G401 (cell line): ENCODE measurements at places on chromosomes 5 and 9.
A peak's percentile ranks its signal among the peaks of the same experiment; 100 is the strongest.

GRCh38 chr9:3795556-3795955 is 269.8 kb upstream of the RFX3 start:
- DNase-seq = peak; percentile 33

DNA sequence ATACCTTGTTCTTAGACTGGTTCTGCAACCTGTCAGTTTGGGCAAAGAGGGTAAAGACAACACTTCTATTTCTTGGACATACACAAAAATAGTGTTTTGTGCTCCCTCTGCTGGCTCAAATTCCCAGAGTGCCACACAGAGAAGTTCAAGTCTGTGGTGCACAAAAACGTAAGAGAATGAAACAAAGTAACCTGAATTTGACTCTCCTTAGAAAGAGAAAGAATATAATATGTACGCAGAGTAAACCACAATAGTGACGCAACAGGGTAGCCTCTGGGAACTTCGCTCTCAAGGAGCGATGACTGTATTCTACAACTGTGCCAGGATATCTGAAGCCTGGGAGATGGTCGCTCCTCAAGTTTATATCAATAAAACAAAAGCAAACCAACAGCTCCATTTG is 18.5 kb downstream of the DDX31 start:
- peak; percentile 72 for DNase-seq

DNA sequence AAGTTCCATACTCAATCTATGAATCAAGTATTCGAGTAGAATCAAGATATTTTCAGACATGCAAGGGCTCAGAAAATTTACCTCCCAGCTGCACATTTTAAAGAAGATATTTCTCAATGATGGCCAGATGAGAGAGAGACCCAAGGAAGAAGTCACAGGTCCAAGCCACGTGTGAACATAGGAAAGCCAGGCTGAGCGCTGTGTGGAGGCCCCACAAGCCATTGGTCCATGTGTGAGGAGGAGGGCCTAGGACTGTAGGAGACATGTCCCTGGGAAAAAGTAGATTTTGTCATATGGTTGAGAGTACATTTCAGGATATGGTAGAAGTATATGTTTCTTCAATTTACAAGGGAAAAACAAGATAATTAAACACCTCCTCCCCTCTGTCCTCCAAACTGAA is 115.8 kb upstream of the RPS23 start:
- DNase-seq = no peak

- DNase-seq = no peak
Observed at GRCh38 chr9:76296561-76297310, 97.5 kb downstream of the RFK start.

DNA sequence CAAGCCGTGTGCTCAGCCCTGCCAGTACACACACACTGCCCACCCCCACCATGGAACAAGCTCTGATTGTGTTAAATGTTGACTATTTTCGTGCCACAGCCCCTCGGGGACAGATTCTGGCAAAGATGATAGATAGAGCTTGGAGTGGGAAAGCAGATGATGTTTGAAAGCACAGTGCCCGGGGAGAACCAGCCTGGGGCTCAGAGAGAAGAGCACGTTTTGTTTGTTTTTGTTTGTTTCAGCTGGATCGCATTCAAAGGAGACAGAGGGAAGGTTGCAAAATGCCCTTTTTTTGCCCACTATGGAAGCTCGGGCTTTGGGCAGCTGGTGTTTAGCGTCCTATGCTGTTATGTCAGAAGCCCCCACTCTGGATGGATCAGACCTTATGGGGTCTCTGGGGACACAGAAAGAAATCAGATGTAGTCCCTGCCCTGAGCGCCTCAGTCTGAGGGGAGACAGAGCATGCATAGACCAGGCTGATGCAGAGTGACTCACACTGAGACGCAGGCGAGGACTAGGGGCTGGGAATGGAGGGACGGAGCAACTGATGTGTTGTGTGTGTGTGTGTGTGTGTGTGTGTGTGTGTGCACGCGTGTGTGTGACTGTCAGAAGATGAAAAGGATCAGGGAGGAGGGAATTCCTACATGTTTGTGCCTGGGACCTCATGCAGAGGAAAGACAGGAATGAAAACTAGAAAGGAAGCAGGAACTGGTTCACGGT is 229.7 kb downstream of the MELK start:
- no peak for DNase-seq

- DNase-seq = no peak
Observed at GRCh38 chr5:109936996-109937395, 247.3 kb downstream of the MAN2A1 start.

- no peak for DNase-seq
Observed at GRCh38 chr5:38443390-38443789, 113.1 kb downstream of the LIFR start.

GRCh38 chr5:38299585-38299984 is 41.2 kb downstream of the EGFLAM start:
- DNase-seq = no peak

DNA sequence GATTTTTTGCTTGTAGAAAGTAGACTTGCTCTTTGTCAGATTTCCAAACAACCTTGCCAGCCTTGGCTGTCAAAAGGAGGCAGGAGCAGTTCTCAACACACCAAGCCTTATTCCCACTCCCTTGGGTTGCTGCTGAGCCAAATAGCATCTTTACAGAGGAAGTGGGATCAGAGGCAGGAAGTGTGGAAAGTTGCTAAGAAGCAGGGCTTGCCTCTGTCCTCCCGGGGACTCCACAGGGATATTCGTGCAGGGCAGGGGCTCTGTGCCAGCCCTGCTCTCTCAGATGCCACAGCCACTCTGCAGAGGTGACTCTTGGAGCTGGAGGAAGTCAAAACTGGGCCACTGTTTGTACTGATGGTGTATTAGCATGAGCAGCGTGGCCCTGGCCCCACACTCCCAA is 24.3 kb downstream of the PTPDC1 start:
- peak; percentile 8 for DNase-seq

GRCh38 chr9:98450496-98450895 is 195.0 kb upstream of the TBC1D2 start:
- no peak for DNase-seq

DNA sequence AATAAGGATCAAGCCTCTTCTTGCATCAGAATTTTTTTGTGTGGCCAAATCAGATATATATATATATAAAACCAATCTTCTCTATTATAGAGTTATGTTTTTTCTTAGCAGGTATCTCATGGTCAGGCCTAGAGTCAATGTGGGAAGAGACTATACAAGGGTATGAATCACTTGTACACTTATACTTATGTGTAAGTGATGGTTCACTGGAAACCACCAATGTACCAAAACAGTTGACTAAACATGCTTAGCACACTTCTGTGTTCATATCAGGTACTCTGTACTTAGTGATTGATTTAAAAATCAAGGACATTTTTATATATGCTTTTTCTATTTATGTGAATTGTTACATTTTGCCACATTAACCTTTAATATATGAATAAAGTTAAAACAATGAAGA is 92.6 kb downstream of the CWC27 start:
- no peak for DNase-seq

- no peak for DNase-seq
Observed at GRCh38 chr9:113578882-113579282, 115.4 kb downstream of the RGS3 start.

DNA sequence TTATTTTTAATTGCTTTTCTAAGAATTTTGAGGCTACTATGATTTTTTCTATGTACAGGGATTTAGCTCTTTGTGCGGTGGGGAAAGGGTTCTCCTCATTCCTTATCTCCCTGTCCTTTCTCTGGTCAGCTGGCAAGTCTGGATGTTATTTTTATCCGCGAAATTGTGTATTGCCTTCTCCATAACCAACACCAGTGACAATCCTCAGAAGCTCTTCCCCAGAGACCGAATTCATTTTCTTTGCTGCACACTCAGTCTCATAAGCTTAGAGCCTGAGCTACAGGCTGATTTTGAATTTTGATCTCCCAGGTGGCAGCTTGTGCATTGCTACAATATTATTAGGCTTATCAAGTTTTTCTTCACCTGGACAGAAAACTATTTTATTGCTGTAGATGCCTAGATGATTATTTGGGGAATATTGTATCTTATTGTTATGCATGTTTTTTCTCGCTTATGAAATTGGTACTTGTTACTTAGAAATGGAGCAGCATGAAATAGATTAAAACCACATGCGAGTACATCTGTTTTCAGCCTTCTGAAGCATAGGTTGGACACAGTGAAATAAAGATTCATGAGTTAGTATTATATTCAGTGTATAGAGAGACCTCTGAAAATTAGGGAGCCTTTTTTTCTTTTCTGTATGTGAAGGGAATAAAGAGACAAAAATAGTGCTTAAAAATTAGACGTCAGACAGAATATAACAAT is 27.3 kb downstream of the CPEB4 start:
- DNase-seq = peak; percentile 64

DNA sequence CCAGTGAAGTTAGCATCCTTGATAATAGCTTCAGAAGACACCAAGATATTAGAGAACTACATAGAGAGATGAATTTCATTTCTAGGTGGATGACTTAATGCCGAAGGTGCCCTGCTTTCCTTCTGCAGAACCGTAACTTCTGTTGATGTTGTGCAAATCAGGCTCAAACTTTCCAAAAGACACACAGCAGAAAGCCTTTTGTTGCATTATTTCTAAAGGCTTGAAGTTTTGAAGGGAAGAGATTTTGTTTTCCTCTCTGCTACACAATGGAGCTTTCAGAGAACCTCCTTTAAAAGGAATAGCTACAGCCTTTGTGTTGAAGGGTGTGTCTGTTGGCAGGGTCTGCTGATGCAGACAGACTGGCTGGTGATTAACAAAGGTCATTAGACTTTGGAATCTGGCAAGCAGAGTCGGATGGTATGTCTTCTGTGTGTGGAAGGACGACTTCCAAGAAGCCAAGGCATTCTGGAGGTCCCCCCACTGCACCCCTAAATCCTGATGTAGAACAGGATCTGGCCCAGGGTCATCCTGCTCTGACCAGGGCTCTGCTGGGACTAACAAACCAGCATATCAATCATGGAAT is 57.8 kb downstream of the ZNF462 start:
- no peak for DNase-seq

GRCh38 chr5:22567983-22568382 is 285.2 kb downstream of the CDH12 start:
- DNase-seq = no peak

GRCh38 chr5:77380636-77381035 is 111.5 kb downstream of the WDR41 start:
- DNase-seq = no peak

DNA sequence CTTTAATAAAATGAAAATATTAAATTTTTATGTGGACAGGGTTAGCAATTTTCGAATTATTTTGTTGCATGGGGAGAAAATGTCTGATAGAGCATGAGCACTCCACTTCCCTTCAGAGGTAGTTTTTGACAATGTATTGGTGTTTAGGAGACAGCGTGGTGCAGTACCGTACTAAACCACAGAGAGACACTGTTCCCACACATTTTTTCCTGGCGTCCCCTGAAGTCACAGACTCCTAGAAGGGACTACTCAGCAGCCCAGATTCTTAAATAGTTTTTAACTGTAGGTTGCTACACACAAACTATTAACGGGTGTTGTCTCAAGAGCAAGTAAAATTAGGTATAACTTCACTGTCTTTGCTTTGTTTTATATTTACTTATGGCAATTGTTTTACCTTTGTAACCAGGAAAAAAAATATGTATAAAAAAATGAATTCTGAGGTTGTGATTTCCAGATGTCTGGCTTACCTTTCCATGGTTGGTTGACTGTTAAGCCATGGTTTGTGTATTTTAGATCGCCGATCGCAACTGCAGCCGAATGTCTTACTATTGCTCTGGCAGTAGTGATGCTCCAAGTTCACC is 171.2 kb downstream of the DOCK8 start:
- DNase-seq = peak; percentile 55

DNA sequence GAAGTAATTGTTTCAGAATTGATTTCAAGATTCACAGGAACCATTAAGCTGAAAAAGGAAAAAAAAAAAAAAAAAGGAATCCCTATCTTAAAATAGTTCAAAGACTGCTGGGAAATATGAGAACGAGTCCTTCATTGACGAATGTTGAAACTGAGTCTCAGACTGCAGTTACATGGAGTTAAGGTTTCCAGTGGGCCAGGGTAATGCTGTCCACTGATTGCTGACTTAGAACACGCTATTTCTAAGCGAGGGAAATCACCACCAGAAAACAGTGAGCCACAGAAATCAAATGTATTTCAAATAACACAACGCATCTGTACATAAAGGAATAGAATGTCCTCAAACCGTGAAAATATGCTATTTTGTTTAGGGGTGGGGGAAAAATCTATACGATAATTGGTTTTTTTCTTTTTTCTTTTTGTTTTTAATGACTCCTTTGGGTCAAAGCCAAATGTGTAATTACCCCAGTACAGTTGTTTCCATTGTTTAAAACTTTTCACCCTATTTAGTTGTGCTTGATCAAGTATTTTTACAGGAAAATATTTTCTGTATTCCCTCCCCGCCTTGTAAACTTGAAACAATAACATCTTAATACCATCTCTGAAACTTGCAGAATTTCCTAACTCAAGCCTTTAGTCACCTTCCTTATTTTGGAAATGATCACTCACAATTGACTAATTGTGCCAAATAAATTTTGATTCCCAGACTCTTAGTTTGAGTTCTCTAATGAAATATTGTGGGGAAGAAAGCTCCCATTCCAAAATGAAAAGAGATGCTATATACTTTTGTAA is 208.3 kb downstream of the MCTP1 start:
- no peak for DNase-seq

DNA sequence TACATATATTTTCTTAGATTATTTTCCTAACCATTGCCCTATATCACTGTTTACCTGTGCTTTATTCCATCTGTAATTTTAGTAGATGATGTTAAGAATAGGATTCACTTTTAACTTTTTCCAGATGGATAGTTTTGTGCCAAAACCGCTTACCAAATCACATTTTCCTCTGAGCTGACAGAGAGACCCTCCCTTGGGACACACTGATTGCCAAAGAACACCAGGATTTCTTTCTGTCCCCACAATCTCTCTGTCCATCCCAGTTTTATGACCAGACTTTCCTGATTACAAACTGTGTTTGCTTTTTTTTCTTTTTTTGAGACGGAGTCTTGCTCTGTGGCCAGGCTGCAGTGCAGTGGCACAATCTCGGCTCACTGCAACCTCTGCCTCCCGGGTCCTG is 81.3 kb upstream of the SPATA31C2 start:
- no peak for DNase-seq

DNA sequence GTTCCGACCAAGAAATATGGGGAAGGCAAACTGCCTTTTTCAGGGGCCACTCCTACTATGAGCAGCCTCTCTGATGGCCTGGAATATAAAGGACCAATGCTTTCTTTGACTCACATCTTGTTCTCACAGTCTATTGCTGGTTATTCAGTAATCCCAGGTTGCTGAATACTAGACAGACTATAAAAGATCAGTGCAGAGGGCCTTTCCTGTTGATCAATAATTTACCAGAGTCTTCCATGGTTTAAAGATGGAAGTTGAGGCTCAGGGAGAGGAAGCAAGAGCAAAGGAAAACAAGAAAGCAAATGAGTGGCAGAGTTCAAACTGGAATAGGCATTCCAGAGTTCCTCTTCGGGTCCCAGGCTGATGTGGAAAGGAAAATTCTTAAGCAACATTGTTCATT is 62.9 kb downstream of the FBXO38 start:
- no peak for DNase-seq

GRCh38 chr5:92421196-92421595 is 1038.1 kb upstream of the ARRDC3 start:
- DNase-seq = no peak

GRCh38 chr9:106860721-106861639 is 2.0 kb upstream of the ZNF462 start:
- DNase-seq = peak; percentile 35
